ENCODE measurements at places on chromosomes 4 and X. TPM values are rescaled to one million over a fixed set of nuclear protein-coding genes. Genes with fewer than 3 reads are reported as not detected.

WDR17 gene
- 0.15 TPM for total RNA-seq

CYSLTR1 gene
- not detected for total RNA-seq

TMEM150C gene
- 3.2 TPM for total RNA-seq

CENPVL3 gene
- total RNA-seq = under 0.01 TPM

FAM90A26 gene
- total RNA-seq = not detected

RAB41 gene
- total RNA-seq = not detected

METTL14 gene
- 16.7 TPM for total RNA-seq

ETNPPL gene
- total RNA-seq = not detected

STIM2 gene
- total RNA-seq = 8.8 TPM

MAGEE1 gene
- 1.2 TPM for total RNA-seq

SHOX gene
- total RNA-seq = not detected

FAM236C gene
- not detected for total RNA-seq

TXK gene
- total RNA-seq = 1.7 TPM

ADGRG2 gene
- not detected for total RNA-seq

REPS2 gene
- 1.3 TPM for total RNA-seq

SLITRK2 gene
- not detected for total RNA-seq

DCAF4L1 gene
- total RNA-seq = under 0.01 TPM

PAGE2 gene
- not detected for total RNA-seq

ETDB gene
- total RNA-seq = not detected

STPG2 gene
- total RNA-seq = not detected

MAGEC1 gene
- total RNA-seq = not detected

Measured in epithelial cell of umbilical artery (primary cell).